GM19239 (cell line): ENCODE measurements at places on chromosomes 12 and 14.

GRCh38 chr14:102333390-102333789 is 13.8 kb downstream of the ZNF839 start:
- DNase-seq = no peak

GRCh38 chr14:35046751-35047536 is 872 bp downstream of the FAM177A1 start:
- peak; percentile 38 for DNase-seq

GRCh38 chr12:33825986-33826602 is 196.2 kb upstream of the ALG10 start:
- no peak for DNase-seq

- no peak for DNase-seq
Observed at GRCh38 chr12:100372853-100373640, 16.2 kb downstream of the SLC17A8 start.

DNA sequence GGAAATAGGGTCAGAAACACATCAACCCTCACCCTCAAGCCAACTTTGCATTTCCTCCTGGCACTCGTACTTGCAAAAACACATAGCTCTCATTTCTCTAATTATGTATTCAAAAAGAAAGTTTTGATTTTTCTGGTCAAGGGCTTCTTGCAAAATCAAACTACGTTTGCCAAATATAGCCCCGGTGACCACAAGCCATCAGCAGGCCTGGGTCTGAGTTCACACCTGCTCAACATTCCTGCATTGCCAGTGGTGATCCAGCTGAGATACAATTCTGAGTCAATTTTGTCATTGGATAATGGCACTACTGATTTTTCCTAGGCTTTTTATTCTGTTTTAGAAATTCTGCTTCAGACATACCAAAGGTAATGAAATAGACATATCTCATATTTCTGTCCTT is 10.7 kb upstream of the BHLHE41 start:
- no peak for DNase-seq

DNA sequence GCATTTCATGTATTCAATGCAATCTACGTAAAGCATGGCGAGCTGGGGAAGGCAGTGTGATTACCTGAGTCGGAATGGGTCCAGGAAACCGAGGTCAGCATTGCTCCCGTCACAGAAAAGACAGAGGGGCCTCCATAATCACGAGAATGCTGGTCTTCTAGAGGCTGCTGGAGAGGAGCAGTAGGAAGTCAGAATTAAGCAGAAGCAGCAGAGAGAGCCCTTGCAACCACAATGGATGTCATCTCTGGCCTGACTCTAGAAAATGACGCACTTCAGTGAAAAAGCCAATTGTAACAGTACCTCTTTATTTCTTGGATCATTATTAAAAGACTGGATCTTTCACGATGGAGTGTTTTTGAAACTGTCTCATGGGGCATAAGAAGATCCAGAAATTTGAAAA is 69.5 kb upstream of the FOXN3 start:
- no peak for DNase-seq

- no peak for DNase-seq
Observed at GRCh38 chr14:76407449-76408150, 31.7 kb downstream of the ESRRB start.

DNA sequence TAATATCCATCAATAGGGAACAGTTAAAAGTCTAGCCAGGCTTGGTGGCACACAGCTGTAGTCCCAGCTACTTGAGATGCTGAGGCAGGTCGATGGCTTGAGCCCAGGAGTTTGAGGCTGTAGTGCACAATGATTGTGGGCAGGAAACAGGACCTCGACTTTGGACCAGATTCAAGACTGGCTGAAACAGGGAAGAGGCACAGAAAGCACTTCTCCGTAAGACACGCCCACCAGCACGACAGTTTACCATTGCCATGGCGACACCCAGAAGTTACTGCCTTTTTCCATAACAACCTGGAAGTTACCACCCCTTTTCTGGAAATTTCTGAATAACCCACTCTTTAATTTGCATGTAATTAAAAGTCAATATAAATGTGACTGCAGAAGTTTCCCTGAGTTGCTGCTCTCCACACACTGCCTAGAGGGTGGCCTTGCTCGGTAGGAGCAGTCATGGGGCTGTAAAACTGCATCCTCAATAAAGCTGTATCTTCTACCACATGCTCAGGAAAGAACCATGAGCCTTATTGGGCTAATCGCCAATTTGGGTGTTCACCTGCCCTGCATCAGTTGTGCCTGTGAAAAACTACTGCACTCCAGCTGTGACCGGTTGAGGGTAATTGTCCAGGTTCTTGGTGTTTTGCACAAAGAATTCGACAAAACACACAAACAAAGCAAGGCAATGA is 4.6 kb upstream of the LRRC23 start:
- DNase-seq = no peak

DNA sequence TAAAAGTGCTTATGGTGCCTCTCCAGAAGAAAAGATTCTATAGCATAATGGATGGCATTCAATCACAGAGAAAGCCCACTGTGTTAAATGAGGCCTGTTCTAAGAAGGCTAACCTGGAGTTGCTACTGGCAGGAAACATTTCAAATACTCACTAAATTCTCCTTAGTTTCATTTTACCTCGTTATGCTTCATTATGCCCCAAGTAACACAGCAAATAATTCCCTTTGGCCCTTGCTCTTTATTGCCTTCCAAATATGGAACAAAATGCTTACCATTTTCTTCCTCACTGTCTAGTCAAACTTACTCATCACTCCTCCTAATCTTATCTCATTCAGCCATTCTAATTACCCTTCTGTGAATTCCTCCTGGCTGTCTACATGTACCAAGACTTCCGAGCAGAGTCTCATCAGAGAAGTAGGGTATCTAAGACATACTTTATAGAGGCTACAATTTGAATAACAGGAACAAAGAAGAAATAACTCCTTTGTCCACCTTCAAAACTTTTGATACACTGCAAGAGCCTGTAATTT is 292.1 kb upstream of the CLEC14A start:
- no peak for DNase-seq
